ENCODE measurements at places on chromosomes 16 and 17. TPM values are rescaled to one million over a fixed set of nuclear protein-coding genes. Genes with fewer than 3 reads are reported as not detected.

DNA sequence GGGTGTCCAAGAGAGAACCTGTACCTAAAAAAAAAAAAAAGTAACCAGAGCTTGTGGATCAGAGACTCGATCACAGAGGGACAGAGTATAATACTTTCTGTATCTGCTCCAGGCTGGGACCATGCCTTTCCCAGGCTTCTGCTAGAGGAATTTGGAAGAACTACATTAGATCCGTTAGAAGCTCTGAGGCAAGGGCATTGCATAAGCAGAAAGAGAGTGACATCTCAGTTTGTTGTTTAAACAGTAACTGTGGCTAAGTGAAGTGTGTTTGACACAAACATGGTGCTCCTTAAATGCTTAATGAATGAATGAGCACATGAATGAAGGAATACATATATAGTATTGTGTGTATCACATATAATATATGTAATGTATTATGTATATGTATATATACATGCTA lies 131.2 kb downstream of the HS3ST3B1 start:
- DNase-seq = no peak

GRCh38 chr17:49338883-49339282 lies 23.2 kb downstream of the ZNF652 start:
- DNase-seq = no peak

GRCh38 chr17:78541488-78542206 lies 35.5 kb downstream of the DNAH17 start:
- no peak for DNase-seq

- no peak for DNase-seq
These were observed 13.1 kb downstream of the SOST start for GRCh38 chr17:43745541-43745940.

- no peak for DNase-seq
These were observed 1.8 kb downstream of the TNS4 start for GRCh38 chr17:40499551-40500189.

DNA sequence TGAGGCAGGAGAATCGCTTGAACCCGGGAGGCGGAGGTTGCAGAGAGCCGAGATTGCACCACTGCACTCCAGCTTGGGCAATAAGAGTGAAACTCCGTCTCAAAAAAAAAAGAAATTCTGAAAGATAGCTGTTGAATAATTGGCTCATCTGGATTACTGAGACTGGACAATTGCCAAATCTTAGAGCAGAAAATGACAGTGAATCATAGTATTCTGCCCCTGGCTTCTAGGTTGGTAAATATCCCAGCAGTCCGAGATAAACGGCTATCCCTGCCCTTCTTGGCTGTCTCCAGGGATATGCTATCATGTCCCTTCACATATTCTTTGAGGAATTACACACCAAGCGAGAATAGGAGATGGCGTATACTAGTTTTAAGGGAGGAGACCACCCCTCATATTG lies 35.5 kb upstream of the METTL16 start:
- DNase-seq = no peak

GRCh38 chr16:27722892-27723450 lies 173.0 kb downstream of the KATNIP start:
- DNase-seq = no peak

The MYH3 gene
- polyA plus RNA-seq = 1.3 TPM

The ADORA2B gene
- 8.0 TPM for polyA plus RNA-seq
